Inflammatory macrophage (primary cell): ENCODE measurements at places on chromosomes 16 and 17.

DNA sequence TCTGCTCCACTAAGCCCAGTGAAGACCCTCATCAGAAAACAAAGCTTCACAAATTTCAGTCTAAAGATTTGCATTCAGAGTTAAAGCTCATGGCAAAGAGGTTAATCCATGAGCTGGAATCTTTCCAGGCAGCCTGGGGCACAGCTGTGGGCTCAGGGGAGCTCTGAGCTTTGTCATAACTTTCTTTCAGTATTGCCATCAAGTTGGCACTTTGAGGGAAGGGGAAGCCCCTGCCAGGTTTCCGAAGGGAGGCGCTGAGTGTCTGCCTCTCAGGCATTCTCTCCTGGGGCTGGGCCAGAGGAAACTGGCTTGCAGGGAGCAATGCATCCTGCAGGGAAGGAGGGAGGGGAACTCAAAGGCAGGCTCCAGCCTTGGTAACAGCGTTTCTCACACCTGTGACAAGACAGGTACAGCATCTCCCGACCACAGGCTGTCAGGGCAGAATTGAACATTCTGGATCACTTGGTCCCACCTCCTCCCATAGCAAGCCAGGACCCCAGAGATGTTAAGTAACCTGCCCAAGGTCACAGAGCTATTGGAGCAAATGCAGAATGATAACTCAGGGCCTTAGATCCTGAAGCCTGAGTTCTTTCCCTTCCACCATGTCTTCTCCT lies 3.9 kb downstream of the LPO start:
- no peak for DNase-seq

DNA sequence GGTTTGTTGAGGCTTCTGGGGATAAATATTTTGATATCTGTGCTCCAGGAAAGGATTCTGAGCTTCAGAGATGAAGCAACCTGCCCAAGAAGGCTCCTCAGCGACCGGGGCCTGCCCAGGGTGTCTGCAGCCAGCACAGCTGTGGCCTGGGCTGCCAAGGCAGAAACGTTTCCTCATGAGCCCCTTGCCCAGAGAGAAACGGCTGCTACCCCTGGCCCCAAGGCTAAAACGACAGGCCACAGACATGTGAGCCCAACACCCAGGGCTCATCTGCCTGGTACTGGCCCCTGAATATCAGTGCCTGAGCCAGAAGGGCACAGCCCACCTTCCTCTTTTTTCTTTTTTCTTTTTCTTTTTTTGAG lies 45.4 kb upstream of the RASD1 start:
- no peak for DNase-seq

- DNase-seq: peak; percentile 48
Observed at GRCh38 chr16:88747588-88748301, 37.3 kb downstream of the PIEZO1 start.

DNA sequence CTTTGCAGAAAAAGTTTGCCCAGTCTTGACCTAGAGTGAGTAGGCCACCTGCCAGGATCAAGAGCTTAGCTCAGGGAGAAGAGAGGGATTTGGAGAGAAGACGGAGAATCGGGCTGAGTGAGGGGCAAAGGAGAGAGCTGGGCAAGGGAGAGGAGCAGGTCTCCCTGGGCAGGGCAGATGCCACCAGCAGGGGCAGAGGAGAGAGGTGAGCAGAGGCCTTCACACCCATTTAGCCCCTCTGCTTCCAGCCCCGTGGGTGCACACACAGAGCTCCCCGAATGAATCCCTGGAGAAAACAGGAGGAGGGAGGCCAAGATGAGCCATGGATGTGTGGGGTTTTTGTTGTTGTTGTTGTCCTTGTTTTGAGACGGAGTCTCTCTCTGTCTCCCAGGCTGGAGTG lies 29.2 kb downstream of the TBX4 start:
- DNase-seq: no peak

GRCh38 chr16:74757349-74757748 lies 17.3 kb downstream of the FA2H start:
- DNase-seq: no peak

GRCh38 chr17:82153295-82153691 lies 55.3 kb upstream of the FASN start:
- no peak for DNase-seq

DNA sequence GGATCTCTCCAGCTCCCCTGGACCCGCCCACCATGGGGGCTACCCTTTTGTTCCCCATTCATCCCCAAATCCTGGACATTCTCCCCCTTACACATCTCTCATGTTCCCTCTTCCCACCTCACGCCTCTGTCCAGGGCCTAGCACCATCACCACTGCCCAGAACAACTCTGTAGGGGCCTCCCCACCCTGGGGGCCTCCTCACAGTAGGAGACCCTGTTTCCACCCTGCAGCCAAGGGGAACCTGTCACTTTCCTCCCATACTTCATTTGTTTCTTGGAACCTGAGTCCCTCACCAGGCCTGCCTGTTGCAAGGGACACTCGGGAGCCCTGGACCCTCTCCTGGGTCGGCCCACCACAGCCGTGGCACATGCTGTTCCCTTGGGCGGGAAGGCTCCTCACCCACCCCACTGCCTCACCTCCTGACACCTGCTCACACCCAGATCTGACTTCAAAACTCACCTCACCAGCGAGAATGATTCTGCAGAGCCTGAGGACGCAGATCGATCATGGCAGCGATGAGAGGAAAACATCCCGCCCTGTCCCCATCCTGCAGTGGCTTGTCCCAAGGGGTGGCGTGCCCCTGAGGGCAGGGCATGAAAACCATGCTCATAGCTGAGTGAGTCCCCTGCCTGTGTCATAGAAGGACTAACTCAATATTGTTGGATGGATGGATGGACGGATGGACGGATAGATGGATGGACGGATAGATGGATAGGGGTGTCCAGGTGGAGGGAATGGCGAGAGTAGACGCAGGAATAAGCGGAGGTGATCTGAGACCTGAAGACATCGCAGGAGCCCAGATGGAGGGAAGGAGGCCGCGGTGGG lies 6.8 kb upstream of the RASD1 start:
- DNase-seq: no peak

- DNase-seq: no peak
Observed at GRCh38 chr16:89195521-89196171, 4.7 kb downstream of the SLC22A31 start.

DNA sequence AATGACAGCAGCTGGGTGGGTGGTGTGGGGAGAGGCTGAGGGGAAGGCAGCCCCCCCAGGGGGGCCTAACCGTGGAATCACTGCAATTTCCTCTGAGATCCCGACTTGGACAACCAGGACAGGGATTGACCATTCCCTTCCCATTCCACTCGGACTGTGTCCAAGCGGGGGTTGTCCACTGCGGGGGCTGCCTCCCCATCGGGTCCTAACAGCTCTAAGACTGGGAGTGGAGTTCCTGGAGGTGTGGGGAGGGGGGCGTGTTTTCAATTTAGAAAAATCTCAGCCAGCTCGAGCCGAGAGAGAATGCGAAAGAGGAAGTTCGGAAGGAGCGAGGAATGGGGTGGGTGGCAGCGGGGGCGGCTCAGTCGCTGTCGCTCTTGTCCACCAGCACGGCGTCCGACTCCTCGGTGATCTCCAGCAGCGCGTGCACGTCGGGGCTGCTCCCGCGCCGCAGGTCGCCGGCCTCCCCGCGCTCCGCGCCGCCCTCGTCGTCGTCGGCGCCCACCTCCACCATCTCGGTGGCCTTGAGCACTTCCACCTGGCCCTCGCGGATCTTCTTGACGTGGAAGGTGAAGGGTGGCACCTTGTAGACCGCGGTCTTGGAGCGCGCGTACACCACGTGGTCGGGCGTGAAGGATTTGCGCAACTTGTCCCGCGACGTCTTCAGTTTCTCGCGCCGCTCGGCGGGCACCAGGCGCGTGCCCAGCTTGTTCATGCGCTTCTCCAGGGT lies 16.2 kb upstream of the STAT3 start:
- DNase-seq: peak; percentile 15

GRCh38 chr16:12340151-12340733 lies 363.7 kb downstream of the SNX29 start:
- no peak for DNase-seq
